GM18507 (cell line): ENCODE measurements at places on chromosomes 3 and 15.

DNA sequence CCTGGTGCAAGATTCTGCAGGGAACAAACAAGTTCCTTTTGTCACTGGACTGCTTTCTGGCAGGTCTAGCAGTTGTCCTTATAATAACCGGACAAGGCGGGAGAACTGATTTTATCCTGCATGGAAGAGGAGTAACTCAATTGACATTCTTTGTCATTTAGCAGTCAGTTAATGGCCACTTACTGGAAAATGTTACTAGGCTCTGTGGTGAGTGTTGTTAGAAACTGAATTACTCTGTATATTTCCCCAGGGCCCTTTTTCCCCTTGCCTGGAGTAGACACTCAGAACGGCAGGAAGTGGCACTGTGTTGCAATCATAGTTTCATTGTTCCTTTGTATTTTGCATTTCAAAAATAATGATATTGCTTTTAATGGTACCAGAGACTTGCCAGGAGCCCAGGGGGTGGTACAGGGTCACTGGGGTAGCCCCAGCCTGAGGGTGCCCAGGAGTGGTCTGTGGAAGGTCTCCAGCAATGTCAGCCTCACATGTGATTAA lies 318.6 kb upstream of the LRRFIP2 start:
- no peak for DNase-seq

DNA sequence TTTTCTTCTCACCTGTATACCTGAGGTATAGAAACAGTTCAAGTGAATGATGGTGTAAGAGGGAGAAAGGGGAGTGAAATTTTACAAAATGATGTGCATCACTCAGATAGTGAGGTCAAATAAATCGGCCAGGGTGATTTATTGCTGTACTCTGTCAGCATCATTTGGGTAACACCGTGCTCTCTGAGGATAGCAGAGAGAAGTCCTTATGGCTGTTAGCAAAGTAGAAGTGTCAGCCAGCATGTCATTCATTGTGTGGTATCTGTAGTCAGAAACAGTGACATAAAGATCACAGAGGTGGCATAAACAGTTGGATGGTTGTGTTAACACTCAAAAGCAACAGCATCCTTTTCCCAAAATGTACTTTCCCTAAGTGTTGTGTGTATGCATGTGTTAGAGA lies 53.4 kb downstream of the PSMD6 start:
- no peak for DNase-seq

DNA sequence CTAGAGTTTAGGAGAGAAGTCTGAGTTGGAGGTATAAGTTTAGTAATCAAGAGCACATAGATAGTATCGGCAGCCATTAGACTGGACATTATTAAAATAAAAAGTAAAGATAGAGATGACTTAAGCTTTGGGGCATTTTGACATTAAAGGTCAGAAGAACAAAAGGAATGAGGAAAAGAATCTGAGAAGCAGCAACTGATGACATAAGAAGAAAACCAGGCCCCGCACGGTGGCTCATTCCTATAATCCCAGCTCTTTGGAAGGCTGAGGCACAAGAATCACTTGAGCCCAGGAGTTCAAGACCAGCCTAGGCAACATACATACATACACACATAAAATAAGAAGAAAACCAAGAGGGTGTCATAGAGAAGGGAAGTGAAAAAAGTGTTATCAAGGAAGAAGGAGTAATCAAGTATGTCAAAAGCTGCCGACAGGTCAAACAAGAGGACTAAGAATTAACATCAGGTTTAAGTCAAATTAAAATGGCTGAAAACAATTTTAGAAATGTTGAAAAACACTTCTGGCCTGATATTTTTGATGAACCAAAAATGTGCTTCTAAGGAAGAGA lies 38.9 kb downstream of the ACAP2 start:
- no peak for DNase-seq

DNA sequence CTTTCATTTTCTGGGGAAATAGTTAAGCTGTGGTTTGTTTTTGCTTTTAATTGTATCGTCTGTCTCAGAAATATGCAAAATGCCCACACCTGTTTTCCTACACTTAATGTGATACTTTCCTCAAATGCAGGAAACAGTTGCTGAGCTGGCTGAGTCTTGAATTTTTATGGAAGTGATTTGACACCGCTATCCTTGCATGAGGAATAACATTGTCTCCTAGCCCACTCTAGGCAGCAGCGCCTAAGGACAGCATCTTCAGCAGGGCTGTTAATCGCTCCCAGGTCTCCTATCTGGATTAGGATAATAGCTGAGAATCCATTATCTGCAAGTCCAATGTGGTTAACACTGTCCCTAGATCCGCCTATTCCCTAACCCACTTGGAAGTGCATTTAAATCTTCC lies 132.6 kb upstream of the NR2E3 start:
- no peak for DNase-seq

- no peak for DNase-seq
These were observed 7.8 kb upstream of the TM2D3 start for GRCh38 chr15:101660005-101660404.

DNA sequence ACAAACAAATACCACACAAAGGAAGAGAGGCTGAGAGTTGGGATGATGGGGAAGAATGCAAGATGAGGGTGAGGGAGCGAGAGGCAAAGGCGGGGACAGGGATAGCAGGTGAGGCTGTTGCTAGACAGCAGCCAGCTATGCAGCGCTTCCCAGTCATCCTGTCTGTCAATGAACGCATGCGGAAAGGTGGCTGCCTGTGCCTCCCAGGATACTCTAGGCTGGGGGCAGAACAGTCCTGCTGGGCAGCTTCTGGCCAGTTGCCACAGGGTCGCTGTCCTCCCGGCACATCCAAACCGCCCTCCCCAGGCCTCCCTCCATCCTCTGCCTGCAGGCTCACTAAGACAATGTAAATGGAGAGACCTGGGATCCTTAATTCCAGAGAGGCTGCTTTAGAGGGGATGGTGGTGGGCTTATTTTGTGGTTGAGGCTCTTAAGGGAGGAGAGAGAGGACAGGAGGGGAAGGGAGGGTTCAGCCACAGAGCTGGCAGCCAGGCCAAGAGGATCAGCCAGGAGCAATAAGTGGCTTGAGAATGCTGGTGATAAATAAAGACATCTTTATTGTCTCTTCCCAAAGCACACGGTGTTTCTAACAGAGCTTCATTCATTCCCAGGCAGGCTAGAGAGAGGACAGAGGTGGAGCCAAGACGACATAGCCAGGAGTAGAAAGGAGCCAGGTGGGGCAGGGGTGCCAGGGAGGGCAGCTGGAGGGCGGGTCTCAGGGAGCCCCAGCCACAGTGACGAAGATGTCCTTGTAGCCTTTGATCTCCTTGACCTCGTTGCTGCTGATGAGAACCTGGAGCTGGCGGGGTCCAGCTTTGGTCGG lies 9.2 kb upstream of the TGM5 start:
- DNase-seq, result no peak

DNA sequence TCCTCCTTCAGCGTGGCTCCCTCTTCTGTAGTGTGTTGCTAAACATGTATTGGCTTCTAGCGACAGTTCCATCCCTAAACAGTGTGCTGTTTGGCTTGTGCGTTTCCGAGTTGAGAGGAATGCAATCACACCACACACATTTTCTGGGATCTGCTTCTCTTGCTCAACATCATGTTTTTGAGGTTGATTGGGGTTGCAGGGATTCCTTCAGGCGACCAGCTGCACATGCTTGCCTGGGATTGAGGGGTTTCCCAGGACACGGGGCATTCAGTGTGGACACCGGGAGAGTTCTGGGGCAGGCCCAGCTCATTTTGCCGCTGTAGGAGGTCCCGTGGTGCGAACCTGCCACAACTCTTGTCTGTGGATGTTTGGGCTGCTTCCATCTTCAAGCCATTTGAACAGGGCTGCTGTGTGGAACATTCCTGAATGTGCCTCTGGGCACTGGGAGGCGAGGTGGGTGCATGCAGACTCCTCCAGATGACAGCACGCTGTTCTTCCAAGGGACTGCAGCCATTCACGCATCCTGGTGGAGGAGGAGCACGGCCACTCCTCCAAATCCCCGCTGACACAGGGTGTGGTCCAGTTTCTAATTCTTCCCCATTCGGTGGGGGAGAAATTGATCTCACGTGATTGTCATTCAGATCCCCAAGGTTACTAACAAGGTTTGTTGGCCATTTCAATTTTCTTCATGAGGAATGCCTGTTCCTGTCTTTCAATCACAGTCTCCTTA lies 82.8 kb downstream of the PLXNA1 start:
- DNase-seq, result no peak

- DNase-seq, result no peak
These were observed 549.5 kb upstream of the ARRDC4 start for GRCh38 chr15:97410897-97411575.

- DNase-seq, result no peak
These were observed 38.4 kb upstream of the CGNL1 start for GRCh38 chr15:57337868-57338411.

DNA sequence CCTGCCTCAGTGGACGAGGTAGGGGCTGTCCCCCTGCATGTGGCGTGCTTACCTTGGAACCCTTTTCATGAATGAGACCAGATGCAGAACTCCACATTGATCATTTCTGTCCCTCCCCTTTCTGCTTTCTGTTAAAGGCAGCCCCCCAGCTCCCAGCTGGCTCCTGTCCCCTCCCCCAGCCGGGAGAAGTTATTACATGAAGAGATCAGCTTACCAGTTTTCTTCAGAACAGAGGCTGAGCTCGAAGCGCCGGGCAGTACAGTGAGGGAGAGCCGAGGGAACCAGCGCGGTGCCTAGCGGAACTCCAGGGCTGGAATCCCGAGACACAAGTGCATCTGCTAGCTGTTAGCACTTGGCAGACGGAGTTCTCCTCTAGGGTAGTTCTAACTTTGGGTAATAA lies 263.3 kb upstream of the NR2E3 start:
- no peak for DNase-seq

- no peak for DNase-seq
These were observed 474 bp downstream of the ATP2C1 start for GRCh38 chr3:130894130-130894985.
